ENCODE measurements at places on chromosomes 3 and 15.

DNA sequence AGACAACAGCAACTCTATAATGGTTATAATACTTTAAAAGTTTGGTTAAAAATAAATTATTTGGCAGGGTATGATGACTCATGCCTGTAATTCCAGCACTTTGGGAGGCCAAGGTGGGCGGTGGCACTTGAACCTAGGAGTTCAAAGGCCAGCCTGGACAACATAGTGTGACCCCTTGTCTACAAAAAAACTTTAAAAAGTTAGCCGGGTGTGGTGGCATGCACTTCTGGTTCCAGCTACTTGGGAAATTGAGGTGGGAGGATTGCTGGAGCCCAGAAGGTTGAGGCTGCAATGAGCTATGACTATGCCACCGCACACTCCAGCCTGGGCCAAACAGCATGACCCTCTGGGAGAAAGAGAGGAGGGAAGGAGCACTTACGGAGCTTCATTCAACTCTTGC, 7.7 kb upstream of the TRPC1 start:
- DNase-seq: no peak

GRCh38 chr3:188510366-188510765, 356.4 kb downstream of the LPP start:
- DNase-seq: no peak

- DNase-seq: peak; percentile 80
These were observed 97.7 kb upstream of the ATP2B2 start for GRCh38 chr3:10602769-10603768.

DNA sequence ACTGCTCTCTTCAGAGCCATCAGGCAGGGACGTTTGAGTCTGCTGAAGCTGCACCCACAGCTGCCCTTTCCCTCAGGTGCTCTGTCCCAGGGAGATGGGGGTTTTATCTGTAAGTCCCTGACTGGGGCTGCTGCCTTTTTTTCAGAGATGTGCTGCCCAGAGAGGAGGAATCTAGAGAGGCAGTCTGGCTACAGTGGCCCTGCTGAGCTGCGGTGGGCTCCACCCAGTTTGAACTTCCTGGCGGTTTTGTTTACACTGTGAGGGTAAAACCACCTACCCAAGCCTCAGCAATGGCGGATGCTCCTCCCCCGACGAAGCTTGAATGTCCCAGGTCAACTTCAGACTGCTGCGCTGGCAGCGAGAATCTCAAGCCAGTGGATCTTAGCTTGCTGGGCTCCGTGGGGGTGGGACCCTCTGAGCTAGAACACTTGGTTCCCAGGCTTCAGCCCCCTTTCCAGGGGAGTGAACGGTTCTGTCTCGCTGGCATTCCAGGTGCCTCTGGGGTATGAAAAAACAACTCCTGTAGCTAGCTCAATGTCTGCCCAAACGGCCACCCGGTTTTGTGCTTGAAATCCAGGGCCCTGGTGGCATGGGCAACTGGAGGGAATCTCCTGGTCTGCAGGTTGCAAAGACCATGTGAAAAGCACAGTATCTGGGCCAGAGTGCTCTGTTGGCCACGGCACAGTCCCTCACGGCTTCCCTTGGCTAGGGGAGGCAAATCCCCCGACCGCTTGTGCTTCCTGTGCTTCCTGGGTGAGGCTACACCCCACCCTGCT, 21.1 kb upstream of the ST6GAL1 start:
- DNase-seq: peak; percentile 69

DNA sequence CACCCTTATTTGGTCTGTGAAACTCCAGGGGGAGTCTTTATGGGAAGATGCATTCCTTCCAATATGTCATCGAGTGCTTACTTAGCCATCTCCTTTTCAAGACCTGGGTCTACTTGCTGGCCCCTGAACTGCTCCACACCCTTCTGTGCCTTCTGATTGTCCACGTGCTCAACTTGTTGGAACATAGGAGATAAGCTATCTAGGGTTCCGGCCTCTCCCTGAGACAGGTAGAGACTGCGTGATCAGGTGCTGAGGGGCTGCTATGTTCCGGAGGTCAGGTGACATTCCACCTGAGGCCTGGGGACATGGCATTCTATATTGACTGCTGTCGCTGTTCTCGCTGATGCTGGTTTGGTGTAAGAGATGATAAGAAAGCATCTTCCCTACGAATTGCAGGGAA, 65.6 kb downstream of the ATP1B3 start:
- DNase-seq: no peak

Measured in CD8-positive, alpha-beta memory T cell (primary cell).